ENCODE measurements at places on chromosomes 5 and 9.
A peak's percentile ranks its signal among the peaks of the same experiment; 100 is the strongest.

- no peak for DNase-seq
Observed at GRCh38 chr5:44646016-44646415, 162.7 kb upstream of the MRPS30 start.

DNA sequence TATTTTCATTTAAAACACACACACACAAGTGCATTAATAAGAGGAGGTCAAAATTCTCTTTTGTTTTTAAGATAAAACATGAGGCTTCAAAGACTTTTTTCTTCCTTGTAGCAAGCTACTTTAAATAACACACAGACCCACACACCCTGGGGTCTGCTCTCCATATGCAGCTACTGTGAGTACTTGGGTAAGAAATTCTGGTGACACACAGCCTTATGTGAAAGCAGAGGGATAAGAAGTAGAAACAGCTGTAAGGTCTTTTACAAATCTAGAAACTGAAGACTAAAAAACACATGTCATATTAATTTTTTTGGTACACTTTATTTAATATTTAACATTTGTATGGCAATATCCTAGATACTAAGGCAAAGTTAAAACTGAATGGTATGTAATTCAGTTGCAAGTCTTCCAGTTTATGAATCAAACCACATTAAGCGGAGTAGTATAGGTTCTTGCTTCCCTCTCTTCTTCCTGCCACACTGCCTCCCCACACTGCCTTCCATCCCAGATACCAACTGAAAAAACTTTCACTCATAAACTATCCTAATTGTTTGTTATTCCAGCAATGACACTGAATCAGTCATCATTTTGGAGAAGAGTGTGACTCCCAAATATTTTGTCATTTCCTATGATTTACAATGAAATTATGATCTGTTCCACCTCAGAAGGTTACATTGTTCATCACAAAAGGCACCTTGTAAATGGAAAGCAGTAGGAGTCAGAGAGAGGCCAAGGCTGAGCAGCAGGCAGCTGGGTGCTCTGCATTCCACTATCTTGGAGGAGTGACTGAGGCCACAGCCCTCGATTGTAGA lies 92.0 kb downstream of the PLCXD3 start:
- peak; percentile 88 for DNase-seq

DNA sequence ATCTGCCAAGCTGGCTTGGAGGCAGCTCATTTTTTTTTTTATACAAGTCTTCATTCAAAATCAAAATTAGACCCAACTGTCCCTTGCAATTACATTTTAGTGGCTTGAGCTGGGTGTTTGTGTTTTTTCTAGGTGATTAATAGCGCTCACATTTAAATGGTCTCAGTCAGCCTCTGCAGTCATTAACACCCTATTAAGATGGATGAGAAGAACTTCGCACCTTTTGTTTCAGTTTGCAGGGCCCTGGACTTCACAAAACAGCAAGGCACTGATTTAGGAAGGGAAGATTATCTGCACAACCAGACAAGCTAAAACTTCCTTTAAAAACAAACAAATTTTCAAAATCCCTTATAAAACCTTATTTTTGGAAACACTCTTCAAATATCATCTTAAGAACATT lies 374.8 kb downstream of the EFNA5 start:
- DNase-seq, result no peak

- DNase-seq, result no peak
Observed at GRCh38 chr5:123450640-123451039, 27.4 kb upstream of the CEP120 start.

DNA sequence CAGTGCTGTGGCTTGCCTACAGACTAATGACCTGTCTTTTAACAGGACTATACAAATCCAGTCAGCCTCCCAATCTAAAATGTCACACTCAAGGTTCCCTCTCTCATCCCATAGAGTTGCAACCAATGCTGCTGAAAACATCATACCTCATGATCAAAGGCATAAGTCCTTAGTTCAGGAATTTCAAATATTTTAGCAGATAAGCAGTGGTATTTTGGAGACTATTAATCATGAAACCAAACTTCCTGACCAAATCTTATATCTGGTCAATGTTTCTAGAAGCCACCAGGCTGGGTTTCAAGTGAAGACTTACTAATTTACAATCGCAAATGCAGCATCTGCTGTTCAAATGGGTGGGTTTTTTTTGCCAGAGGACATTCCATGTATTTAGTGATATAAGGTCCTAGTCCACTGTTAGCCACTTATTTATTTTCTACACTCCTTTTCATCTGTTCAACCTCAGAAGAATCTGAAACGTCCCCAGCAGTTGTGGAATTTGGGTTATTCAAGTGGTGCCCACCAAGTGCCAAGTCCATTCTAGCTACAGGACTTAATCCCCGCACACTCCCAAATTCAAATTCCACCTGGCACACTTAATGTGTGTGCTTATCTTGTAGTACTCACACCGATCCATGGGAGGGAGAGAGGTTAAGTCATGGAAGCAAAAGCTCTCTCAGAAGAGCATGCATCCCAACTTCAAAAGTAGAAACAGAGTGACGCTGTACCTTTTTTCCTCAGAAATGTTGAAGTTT lies 5.8 kb downstream of the TAS2R1 start:
- no peak for DNase-seq

GRCh38 chr5:157799578-157799977 lies 56.1 kb downstream of the LSM11 start:
- no peak for DNase-seq

DNA sequence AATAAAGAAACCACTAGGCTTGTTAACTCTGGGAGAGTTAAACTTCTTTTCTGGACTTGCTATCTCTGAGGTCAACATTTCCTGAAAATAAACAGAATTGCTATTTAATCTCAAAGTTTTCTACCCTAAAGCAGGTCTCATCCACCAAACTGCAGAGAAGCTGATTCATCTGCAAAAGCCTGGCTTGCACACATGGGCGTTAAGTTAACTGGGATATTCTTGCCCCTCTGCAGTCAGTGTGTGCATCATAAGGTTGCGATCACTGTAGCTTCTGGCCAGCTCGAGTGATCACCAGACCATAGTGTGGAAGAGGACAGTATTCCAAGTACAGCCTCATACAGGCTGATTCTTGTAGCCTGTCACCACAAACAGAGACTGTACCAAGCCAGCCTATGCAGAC lies 99.2 kb downstream of the SPOCK1 start:
- DNase-seq, result peak; percentile 7

DNA sequence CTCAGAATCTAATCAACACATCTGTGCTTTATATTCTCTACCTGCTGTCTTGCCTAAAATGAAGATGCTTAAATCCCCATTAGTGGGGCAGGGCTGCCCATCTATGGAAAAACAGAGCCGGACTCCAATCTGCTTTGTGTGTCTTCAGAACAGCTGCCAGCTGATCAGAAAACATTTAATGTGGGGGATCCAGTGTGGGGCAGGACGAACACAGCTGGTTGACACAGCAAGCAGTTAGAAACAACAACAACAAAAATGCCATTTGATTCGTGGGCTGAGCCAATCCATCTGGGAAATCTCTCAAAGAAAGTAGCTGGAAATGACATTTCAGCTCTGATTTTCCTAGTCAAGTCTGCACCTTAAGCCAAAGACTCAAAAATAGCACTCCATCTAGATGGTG lies 99.8 kb downstream of the PPP2R2B start:
- no peak for DNase-seq

DNA sequence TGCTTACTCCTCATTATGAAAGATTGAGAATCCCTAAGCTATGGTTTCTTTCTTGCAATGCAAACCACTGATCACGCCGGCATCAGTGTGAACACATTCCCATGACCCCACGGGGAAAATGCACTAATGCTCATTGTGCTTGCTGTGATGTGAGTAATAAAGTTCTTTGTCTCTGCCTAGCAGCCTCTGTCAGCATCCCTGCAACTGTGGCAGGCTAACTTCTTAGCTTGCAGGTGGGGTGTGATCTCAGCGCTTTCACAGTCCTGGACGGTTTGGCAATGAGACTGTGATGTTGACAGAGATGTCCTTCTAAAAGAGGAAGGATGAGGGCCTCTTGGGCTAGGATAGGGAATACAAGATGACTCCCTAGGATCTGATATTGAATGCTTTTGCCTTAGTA lies 1218.7 kb downstream of the EFNA5 start:
- DNase-seq, result no peak
